Natural killer cell treated with Interleukin-12 subunit alpha and Interleukin-12 subunit beta and Interleukin-15 and Interleukin-18, amount 100 ng/mL, for 72 hours (primary cell): ENCODE measurements at places on chromosomes 1 and 21. TPM values are rescaled to one million over a fixed set of nuclear protein-coding genes. Genes with fewer than 3 reads are reported as not detected.

The CADM3 gene
- not detected for total RNA-seq

The KCNK1 gene
- 0.20 TPM for total RNA-seq

DNA sequence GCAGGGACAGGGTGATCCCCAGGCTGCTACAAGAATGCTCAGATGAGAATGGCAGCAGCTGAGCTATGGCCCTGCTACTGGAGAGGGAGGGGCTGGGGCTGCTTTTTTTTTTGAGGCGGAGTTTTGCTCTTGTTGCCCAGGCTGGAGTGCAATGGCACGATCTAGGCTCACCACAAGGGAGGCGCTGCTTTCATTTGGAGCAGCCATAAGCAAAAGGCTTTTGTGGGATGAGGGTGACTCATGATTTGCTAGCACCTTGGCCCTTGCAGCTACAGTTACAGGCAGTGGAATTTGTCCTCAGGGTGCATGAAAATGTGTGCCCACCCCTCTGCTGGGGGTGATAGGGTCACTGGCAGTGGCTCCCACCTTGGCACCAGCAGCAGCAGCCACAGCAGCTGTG, 32.4 kb upstream of the CYP4A22 start:
- DNase-seq = no peak

DNA sequence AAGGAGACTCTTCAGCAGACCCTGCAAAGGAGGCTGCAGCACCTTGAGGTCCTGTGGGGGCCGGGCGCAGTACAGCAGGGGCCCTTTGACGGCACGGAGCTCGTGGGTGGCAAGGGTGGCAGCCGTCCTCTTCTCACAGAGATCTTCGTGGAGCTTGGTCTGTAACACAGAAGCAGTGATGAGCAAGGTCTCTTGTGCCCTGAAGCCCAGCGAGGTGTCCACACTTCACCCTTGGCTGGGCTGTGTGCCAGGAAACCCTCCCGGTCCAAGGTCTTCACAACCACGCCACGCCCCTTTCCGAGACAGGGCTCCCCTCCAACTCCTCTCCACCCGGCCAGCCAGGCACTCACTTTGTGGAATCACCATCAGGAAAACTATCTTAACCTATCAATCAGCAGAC, 11.3 kb downstream of the LRRC47 start:
- DNase-seq = no peak
